ENCODE measurements at places on chromosomes 5 and 9.

- DNase-seq = no peak
These were observed 100.4 kb downstream of the LURAP1L start for GRCh38 chr9:12875191-12875590.

DNA sequence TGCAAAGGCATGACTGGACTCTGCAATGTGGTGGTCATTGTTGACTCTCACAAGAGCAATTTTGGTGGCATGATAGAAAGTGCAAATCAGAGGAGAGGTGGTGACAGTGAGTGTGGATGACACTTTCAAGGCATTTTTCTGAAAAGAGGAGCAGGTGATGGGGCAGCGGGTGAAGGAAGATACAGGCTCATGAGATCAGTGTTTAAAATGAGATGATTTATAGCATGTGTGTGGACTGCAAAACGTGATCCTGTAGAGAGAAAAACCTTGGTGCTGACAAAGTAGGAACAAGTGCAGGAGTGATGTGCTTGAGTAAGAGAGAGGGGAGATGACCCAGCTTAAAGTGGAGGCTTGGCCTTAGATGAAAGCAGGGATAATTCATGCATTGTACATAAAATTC is 171.2 kb upstream of the PPP2R2B start:
- no peak for DNase-seq

GRCh38 chr5:74665273-74665672 is 19.8 kb upstream of the HEXB start:
- DNase-seq = no peak

DNA sequence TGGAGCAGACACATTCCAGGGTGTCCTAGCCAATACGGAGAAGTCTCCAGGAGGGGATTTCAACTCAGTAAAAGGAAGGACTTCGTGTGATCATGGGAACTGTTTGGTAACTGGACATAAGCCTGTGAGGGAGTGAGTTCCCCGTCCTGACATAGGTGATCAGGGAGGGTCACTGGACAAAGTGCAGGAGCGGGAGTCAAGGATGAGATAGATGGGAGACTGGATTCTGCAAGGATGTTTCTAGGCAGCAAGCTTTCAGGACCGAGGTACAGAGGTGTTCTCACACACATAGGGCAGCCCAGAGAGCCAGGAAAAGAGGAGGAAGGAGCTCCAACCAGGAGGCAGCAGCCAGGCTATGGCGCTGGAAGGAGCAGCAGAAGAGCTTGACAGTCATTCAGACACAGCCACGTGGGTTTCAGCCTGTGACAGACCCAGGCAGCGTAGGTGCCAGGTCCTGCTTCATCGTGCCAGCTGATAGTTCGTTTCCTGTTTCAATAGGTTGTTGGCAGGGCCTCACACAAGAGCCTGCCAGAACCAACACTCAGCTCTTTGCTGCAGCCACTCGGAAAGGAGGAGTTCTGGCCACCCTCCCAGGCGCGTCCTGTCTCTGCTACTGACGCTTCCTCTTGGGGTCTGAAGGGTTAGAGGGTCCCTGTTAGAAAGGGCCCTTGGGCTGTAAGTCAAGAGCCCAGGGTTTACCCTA is 84.1 kb downstream of the AMBP start:
- no peak for DNase-seq

DNA sequence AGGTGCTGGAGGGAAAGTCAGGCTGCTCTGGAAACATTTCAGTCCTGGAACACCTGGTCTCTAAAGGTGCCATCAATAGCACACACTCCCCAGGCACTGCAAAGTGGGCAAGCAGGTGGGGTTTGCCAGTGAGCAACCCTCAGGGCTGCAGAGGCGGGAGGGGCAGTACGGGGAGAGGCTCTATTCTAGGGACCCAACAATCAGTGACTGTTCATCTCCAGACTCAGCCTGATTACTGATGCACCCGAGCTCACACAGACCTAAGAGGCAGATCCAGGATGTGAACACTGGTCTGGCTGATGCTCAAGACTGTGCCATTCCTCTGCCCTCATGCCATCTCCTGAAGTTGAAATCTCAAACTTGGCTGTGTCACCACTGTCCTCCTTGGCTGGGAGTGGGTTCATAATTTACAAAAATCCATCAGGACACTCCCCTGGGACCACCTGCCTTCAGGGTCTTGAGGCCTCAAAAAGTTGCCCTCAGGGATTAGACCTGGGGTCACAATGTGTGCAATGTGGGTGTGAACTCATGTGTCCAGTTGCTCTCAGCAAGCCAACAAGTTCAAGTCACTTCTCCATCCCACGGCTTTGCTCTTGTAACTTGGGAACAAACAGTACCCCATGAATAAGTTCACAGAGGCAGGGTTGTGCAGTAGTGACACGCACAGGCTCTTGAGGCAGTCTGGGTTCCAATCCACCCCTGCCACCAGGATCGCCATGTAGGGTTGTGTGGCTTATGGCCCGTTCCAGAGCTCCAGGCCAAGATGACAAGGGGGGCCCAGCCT is 19.9 kb upstream of the KCNMB1 start:
- DNase-seq = no peak

DNA sequence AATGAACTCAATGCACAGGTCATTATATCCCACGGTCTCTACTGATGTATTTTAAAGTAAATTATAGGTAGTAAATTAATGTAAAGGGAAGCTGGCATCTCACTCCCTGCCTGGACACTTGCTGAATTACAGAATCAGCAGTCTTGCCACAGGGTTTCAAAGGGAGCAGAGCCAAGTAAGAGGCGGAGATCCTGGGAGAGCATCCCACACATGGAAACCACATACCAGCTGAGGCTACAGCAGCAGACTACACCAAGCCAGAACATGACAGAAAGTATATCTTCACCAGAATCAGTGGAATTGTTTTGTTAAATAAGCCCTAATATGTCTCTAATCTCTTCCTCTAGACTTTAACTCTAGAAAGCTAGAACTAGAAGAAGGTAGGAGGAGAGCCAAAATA is 1689.2 kb upstream of the WWC1 start:
- DNase-seq = no peak

- DNase-seq = no peak
These were observed 105.6 kb upstream of the TXNDC8 start for GRCh38 chr9:110443146-110443865.

- no peak for DNase-seq
These were observed 4.7 kb downstream of the TBCA start for GRCh38 chr5:77771452-77771851.

GRCh38 chr5:118921866-118922265 is 66.5 kb downstream of the DTWD2 start:
- DNase-seq = no peak

- DNase-seq = no peak
These were observed 18.0 kb downstream of the MAP3K1 start for GRCh38 chr5:56833325-56833724.

GRCh38 chr9:684941-685340 is 156.6 kb upstream of the DMRT1 start:
- no peak for DNase-seq

GRCh38 chr9:98899408-98900056 is 44.2 kb upstream of the COL15A1 start:
- no peak for DNase-seq

- no peak for DNase-seq
These were observed 28.9 kb downstream of the MAN2A1 start for GRCh38 chr5:109718632-109719031.

DNA sequence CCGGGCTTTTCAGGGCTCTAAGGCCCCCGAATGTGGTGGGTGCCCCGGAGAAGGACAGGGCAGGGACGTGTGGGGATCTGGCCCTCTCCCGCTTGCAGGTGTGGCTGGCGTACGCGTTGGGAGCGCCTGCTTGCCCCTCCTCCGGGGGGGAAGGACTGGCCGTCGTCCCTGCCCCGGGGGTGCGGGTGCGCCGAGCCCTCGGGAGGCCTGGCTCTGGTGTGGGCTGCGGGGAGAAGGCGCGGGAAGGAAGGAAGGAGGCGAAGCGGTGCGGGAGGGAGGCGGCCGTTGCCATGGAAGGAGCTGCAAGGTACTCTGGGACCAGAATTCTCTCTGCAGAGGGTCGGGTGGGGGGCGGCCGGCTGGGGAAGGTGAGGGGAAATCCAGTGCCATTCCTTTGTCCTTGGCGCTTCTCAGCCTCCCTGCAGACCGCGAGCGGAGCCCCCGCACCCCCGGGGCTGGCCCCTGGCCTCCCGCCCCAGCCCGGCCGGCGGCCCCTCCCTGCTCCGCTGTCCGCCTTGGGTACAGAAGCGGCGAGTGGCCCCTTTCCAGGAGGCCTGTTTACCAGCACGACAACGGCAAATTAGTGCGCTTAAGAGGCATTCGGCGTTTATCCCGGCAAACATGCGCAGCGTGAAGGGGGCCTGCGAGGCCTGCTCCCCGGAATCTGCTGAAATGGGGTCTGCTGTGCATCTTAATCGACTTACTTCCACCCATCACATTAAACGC is 67.1 kb upstream of the UNC5A start:
- no peak for DNase-seq

DNA sequence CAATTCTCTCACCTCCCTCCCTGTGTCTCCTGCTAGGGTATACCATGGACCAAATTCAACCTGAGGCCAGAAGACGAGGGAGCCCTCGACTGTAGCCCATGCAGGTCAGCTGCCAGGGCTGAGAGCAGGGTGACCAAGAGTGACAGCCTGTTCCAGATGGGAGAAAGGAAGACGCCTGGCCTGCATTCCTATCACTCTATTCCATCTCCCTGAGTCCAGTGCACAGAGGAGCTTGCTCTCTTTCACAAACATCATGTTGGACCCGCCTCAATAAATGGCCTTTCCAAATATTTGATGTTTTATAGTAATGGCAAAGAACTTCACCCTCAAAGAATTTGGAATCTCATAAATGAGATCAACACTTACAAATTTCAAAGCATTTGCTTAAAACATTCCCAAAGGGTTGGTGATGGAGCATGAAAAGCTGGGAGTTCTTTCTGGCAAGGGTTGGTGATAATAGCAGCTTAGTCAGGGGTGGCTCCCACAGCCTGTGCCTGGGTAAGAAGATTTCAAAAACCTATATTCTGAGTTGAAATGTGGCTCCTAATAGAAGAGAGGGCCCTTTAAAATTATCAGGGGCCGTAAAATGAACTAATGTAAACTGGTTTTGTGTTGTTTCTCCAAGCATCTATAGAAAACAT is 393.1 kb downstream of the EFNA5 start:
- no peak for DNase-seq

- no peak for DNase-seq
These were observed 5.5 kb downstream of the MYORG start for GRCh38 chr9:34370970-34371880.

DNA sequence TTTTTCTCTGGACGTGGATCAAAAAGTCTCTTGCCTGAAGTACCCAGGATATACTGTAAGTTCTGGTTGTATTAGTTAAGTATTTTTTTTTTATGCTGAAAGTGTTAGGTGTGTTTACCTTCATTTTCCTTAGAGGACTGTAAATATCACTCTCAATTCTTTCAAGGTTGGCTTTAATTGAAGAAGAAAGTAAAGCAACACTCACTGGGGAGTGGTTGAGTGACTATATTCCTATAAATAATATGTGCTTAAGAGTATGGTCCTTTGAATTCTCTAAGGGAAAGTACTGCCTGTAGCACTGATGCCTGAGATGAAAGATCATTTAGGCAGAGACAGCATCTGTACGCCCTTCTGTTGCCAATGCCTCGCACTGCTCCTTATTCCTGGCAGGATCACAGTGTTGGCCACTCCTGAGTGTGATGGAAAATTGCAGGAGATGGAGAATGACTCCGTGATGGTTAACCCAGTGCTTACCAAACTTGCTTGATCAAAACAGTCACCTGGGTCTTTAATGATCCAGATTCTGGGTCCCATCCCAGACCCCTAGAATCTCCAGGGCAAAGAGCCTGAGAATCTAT is 182.0 kb upstream of the MPDZ start:
- DNase-seq = no peak

DNA sequence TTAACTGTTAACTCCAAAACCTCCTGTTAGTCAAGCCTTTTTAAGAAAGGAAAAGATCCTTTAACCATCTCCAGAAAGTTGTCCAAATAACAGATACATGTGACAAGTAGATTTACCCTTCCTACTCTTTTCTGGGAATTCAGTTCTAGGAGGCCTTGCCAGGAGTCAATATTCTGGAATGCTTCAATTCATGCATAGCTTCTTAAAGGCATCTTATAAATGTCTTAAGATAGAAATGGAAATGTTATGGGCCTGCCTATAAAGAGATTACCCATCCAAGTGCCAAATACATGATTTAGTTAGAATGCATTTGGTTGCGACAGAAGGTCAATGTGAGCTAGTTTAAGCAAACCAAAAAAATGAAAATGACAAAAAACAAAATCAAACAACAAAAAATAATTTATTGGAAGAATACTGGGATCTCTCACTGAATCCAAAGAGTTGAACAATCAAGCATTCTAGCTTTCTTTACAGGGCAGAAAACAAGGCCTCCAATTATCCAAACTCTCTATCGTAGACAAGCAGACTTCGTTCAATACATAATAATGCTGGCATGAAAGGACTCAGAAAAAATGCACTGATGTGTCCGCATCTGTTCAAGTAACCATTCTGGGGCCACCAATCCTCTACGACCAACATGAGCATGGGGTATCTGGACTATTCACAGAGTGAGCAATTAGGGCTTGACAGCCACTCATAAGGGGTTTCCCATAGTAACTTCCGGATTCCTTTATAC is 188.6 kb downstream of the CTNND2 start:
- DNase-seq = no peak

DNA sequence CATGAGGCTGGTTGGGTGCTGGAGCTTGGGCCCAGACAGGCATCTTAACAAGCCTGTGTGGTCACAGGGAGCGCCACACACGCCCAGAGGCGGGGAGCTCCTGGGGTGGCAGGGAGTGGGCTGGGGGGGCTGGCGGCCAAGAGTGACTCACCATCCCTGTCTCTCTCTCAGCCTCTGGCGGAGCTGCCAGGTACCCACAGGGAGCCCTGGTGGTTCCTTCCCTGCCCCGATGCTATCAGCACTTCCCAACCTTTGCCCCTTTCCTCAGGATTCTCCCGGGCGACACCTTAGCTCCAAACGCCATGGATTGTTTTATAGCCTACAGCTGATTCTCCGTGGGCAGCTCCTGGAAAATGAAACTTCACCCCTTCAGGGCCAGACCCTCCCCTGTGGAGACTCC is 5.5 kb downstream of the SLC9A3 start:
- no peak for DNase-seq

DNA sequence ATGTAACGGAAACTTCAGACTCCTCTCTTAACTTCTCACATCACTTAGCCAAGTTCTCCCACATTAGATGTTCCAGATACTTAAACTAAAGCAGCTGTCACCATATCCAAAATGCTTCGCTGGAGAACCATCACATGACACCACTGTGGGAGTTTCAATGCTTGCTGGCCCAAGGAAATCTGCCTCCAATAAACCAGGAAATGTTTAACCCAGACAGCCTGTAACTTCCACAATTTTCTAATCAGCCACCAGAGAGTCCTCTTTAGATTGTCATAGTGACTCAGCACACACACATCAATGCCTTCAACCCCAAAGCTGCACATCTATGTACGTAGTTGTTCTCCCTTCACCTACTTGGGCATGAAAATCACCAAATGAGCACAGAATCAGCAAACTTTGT is 118.7 kb downstream of the LPAR1 start:
- DNase-seq = no peak
